NCI-H1092 (cell line): ENCODE measurements at places on chromosomes 6 and 20.

DNA sequence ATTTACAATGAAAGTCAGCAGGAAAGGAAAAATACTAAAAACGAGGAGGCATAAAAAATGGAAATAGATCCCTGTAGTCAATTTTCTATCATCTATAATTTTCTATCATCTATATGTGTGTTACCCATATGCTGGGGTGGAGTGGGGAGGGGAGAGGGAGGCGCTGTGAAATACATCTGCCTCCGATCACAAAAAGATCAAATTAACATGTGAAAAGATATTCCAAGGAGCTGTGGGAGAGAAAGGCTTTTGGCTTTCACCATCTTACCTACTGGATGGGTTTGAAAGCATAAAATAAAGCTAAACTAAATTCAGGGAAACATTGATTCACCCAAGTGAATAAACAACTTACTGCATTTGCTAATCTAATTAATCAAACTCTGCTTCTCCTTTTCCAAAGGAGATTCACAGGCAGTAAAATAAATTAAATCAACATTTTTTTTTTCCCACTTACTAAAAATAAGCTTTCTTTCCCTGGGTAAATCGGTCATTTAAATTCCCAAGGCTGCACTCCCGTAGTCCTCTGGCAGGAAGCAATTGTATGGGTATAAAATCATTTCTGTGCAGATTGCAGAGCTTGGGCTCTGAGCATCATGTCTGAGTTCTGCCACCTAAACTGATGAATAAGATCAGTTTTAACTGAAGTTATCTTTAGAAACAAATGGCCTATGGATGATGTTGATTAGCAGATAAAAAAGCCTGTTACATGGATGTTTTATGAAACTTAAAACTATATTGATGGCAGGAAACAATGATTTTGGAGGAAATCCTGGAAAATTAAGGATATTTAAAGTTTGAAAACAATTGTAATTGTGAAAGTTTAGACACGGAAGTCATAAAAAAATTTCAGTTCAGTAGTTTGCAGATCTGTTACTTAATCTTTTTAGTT lies 147.9 kb downstream of the SOX4 start:
- DNase-seq, result no peak

DNA sequence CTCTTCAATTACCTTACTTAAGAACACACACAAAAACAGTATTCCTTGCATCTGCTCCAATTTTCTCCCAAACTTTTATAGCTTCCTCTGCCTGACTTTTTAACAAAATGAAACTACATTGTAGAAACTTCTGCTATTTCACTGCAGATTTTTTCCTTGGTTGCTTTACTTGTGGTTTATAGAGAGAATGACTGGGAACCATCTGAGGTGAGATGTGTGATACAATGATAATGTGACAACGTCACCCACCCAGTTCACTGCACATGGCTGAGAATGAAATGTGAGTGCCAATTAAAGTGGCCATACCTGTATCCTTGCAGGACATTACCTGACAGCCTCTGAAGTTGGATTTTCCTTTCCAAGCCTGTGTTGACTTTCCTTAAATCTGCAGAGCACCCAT lies 258.4 kb downstream of the CD83 start:
- DNase-seq, result no peak

DNA sequence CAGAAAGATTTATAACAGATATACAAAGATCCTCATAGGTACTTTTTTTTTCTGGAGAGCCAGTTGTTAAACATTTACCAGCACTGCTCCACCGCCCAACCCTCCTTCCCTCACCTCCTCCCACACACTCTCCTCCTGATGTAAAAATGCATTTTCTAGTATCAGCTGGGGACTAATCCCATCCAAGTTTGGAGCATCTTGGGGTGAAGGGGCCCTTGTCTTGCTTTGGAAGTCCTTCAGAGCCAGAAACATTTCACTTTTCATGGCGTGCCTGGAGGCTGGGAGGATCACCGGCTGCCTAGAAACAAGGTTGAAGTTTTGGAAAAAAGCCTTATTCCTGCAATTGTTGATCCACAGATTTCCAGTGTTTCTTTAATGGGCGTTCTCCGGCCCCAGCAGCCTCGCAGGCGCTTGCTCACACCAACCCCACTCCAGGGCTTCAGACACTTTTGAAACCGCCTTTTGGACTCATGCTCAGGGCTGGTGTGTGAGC lies 165.1 kb upstream of the AFDN start:
- no peak for DNase-seq

DNA sequence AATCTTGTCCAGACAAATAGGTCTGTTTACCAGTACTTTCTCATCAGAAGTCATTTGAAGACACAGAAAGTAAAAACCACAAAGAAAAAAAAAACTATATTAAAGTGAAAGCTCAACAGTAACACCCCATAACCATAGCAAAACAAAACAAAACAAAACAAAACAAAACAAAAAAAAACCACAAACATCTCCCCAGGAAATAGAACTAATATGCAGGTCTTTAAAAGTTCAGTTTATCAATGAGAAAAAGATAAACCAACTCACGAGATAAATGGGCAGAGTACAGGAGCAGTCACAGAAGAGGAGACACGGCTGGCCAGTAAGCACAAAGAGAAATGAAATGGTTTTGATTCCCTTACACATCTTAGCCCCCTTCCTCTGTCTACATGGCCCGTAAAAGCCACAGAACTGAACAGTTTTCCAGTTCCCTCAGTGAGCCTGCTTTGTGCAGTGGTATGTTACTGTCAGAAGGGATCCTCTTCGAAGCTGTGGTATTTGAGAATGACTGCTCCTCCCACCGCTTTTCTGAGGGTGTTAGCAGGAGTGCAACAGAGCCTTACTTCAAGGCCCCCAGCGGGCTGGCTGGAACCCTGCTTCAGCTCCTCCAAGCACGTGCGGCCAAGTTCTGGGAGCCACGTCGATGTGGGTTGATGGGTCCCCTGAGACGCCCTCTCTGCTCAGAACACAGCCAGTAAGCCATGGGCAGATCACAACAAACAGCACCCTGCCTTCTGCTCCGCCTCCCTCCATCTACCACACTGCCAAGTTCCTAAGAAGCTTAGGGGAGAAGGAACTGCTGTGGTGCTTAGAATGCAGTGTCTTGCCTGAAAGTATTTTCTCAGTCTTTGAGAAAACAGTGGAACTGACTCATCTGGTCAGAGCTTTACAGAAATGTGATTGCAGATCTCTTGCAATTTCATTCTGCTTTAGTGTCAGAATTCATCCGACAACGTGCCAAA lies 14.0 kb downstream of the UST start:
- DNase-seq, result no peak
